Retinal pigment epithelial cell (primary cell): ENCODE measurements at places on chromosomes 2 and 18.

- no peak for DNase-seq
These were observed 30.1 kb upstream of the E2F6 start for GRCh38 chr2:11495844-11496681.

DNA sequence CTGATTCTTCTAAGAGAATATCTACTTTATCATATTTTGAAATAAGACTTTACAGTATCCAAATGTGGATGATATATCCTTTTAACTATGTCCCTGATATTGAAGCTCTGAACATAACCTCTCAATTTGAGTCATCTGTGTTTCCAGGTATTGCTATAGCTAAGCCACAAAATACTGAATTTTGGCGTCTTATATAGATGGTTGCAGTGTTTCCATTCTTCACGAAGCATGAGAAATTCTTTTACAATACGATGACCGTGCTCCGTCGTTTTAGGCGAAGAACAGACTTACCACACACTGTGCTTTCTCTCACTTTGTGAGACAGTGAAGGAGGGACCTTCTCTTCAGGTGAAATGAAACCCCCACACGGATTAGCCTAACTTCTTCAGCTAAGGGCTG is 45.3 kb downstream of the LRRFIP1 start:
- DNase-seq: no peak

DNA sequence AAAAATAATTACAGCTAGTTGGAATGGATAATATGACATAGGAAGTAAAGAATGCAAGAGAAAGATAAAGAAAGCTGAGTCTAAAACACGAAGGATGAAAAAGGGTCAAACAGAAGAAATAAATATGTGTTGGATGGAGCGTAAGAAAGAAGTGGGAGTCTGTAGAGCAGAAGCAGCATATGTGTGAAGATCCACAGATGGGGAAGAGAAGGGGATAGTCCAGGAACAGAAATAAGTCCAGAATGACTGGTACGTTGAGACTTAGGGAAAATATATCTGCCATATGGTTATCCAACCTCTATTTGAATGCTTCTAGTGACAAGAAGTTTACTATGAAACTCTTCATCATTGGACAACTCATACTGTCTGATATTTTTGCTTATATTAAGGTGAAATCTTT is 18.0 kb downstream of the ABCA12 start:
- no peak for DNase-seq

GRCh38 chr2:207944979-207945600 is 80.2 kb downstream of the PLEKHM3 start:
- no peak for DNase-seq
